AG04450 (cell line): ENCODE measurements at places on chromosomes 1 and 21. TPM values are rescaled to one million over a fixed set of nuclear protein-coding genes. Genes with fewer than 3 reads are reported as not detected.

- DNase-seq = no peak
Measured at GRCh38 chr1:57451516-57451915, 27.7 kb upstream of the DAB1 start.

- DNase-seq = no peak
Measured at GRCh38 chr1:9207715-9208114, 26.9 kb upstream of the H6PD start.

- no peak for DNase-seq
Measured at GRCh38 chr21:43859747-43860214, 5.2 kb upstream of the AGPAT3 start.

DNA sequence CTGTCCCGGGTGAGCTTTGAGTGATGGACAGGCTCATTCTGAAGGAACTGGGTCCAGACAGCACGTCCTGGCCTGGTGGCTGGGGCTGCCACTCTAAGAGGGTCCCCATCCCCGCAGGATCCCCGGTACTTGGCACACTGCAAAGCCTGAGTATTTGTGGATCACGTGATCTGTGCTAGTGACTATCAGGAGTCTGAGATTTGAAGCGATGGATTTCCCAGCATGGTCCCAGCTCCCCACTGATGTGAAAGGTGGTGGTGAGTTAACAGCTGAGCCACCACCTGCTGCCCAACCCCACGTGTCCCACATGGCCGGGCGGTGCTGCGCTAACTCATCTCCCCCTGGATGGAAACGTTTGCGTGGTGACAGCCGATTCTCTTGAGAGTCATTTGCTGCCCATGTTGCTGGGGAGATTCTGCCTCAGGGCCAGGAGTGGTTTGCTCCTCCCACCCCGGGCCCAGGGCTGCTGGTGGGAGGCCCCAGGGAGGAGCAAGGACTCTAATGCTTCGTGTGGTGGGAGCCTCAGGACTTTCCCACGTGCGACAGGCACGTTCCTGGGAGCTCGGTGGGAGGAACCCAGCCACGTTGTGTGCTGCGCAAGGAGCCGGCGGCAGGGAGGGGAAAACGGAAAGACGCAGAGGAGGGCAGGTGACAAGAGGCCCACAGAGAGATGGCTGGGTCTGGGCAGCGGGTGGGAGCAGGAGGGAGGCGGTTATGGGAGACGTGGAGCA is 15.1 kb downstream of the FAAP20 start:
- DNase-seq = no peak

DNA sequence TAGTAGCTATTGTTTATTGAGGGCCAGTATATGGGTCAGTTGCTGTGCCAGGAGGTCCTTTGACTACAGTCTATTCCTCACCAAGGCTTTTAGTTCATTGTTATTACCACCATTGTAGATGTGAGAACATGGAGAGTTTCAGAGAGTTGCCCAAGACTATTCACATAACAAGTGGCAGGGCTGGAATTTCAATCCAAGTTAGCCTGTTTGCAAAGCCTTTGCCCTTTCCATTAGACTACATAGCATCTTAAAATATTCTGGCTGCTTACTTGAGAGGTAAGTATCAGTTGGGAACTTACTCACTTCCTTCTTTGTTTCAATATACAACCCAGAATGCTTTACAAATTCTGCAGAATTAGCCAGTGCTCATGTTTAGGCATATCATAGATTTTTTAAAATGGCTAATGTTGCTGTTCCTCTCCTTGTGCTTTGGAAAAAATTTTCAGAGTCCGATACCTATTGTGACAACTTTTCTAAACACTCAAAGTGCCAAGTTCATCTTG is 141.2 kb downstream of the FGGY start:
- no peak for DNase-seq

Gene NUP210L
- polyA plus RNA-seq = 0.01 TPM in 1 of 2 replicates, not detected in the other

Gene CD53
- not detected in 2 replicates for polyA plus RNA-seq

Gene UBXN10
- polyA plus RNA-seq = not detected in 2 replicates
